ENCODE measurements at places on chromosomes 4 and X. TPM values are rescaled to one million over a fixed set of nuclear protein-coding genes. Genes with fewer than 3 reads are reported as not detected.

EGF gene
- 1.0 TPM for total RNA-seq

KLF8 gene
- total RNA-seq: 2.2 TPM

AMBN gene
- total RNA-seq: not detected

TLR7 gene
- not detected for total RNA-seq

RNF175 gene
- total RNA-seq: not detected

ATP2B3 gene
- 0.20 TPM for total RNA-seq

RBM47 gene
- 0.56 TPM for total RNA-seq

ATG4A gene
- 12.9 TPM for total RNA-seq

SHROOM4 gene
- total RNA-seq: 4.3 TPM

TRIM75 gene
- total RNA-seq: not detected

SOX3 gene
- total RNA-seq: not detected

LRP2BP gene
- total RNA-seq: 0.76 TPM

FGF5 gene
- total RNA-seq: 21.3 TPM

UCHL1 gene
- 213 TPM for total RNA-seq

NALF2 gene
- total RNA-seq: not detected

C4orf50 gene
- not detected for total RNA-seq

All from smooth muscle cell of the pulmonary artery (primary cell).